NCI-H1048 (cell line): ENCODE measurements at places on chromosomes 3 and 15.

GRCh38 chr15:101551696-101552591, 62.4 kb upstream of the PCSK6 start:
- DNase-seq, result no peak

DNA sequence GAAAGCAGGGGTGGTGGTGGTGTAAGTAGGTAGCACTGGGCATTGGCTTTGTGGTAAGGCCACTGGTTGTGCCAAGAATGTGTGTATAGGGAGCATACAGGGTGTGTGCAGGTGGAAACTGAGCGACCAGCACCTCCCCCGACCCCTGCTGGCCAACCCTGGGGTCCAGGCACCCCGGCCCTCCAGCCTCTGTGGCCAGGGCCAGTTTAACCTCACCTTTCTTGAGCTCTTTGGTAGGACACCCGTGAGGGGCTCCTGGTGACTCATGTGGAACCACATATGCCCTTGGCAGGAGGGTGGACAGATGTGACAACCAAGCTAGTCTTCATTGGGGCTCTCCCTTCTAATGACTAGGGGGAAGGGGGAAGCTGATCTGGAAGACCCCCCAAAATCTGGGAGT, 19.5 kb downstream of the SHF start:
- DNase-seq, result no peak

DNA sequence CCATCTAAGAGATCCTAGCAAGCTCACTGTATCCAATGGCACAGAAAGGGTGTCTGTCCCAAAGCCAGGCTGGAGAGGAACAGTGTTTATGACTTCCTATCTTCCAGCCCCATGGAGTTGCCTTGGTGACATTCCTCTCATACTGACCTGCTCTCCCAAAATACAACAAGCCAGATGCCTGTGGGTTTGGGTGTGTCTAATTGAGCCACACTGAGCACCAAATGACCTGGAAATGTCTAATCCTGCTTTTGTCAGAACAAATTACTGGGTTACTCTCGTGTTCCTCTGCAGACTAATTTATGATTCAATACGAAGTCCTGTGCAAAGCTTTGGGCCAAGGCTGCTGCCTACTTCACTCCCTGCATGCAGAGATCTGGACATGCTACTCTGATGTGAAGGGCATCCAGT, 98.1 kb upstream of the STRIT1 start:
- no peak for DNase-seq

DNA sequence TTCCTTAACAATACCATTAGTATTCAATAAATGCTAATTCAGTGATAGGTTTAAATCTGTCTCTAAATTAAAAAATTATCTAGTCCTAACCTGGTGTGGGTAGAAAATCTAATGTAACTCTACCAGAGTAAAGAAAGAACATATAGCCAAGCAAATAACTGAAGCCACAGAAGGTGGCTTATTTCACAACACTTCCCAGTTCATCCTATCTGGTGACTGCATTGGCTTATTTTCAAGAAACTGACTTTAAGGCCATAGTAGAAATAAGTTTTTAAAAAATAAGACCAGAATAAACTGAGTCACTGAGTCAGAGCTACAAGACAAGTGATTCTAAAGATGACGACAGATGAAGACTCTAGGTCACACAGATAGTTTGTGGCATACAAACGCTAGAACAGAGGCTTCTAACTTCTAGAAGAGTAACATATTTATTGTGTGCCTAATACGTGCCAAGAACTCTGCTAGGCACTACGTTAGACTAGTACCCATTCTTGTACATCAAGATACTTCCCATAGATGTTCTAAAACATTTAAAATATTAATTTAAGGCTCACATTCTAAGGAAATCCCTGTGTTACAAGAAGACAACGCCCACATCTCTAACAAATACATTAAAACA, 25.9 kb downstream of the TMCC1 start:
- DNase-seq, result no peak

DNA sequence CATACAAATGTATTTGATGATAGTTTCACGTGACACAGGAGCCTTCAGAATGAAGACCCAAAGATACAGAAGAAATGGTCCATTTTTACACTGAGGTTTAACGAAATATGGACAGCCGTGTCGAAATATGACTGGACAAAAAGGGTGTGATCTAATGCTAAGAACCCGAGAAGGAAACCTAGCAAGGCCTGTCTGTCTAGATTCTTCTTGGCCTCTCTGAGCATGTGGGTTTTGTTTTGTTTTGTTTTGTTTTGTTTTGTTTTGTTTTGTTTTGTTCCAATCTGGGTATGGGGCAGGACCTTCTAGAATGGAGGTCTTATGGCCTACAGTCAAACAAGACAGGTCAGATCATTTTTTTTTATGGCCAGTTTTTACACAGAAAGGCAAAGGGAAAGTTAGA, 242.7 kb upstream of the STT3B start:
- DNase-seq, result no peak

DNA sequence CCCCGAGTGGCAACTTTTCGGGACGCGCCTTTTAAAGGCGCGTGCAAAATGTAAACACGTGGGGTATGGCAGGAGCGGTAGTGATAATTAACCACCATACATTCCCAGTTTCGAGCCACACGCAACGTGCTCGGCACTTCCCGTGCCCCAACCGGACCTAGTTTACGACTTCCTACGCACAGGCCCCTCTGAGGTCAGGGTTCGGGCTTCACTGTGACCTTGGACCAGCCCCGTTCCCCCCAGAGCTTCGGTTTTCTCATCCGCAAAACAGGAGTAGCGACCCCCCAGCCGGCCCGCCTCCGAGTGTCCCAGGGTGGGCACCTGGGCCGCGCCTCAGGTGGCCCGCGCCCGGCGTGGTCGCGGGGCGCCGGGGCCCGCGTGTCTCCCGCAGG, 451 bp downstream of the CHCHD4 start:
- no peak for DNase-seq

GRCh38 chr3:69326855-69327300, 59.0 kb downstream of the FRMD4B start:
- DNase-seq, result no peak

GRCh38 chr3:11591391-11592282, 52.1 kb downstream of the VGLL4 start:
- peak; percentile 59 for DNase-seq

- DNase-seq, result no peak
Observed at GRCh38 chr3:189914799-189915198, 205.9 kb downstream of the P3H2 start.

- no peak for DNase-seq
Observed at GRCh38 chr3:42849017-42849416, 26.7 kb downstream of the CYP8B1 start.

- DNase-seq, result no peak
Observed at GRCh38 chr15:85744579-85744978, 50.1 kb downstream of the KLHL25 start.

- no peak for DNase-seq
Observed at GRCh38 chr3:85835857-85836440, 877.2 kb downstream of the CADM2 start.

DNA sequence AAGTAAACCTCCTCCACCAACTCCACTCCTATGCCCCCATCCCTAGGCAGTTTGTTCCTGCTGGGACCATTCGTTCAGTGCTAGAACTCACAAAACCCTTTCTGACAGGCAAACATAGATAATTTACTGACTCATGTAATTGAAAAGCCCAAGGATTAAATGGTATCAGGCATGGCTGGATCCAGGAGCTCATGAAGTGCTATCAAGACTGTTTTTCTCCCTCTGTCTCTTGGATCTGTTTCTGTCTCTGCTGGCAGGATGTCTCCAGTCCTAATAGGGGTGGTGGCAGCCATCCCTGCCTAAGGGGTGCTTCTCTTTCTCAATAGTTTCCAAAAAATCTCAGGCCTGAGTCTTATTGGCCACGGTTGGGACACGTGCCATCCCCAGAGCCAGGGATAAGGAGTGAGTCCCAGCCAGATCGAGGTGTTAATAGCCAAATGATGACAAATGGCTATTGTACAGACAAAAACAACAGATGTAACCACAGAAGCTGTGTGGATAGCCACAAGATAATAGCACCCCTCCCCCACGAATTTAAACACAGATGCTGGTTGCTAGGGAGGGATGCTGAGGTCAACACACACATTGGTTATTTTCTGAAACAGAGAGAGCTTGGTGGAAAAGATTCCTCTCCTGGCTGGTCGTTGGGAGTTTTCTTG, 168.6 kb downstream of the SHQ1 start:
- no peak for DNase-seq

GRCh38 chr3:174419216-174419615, 439.9 kb upstream of the NAALADL2 start:
- no peak for DNase-seq

GRCh38 chr3:72001758-72002157, 216.8 kb upstream of the PROK2 start:
- no peak for DNase-seq

DNA sequence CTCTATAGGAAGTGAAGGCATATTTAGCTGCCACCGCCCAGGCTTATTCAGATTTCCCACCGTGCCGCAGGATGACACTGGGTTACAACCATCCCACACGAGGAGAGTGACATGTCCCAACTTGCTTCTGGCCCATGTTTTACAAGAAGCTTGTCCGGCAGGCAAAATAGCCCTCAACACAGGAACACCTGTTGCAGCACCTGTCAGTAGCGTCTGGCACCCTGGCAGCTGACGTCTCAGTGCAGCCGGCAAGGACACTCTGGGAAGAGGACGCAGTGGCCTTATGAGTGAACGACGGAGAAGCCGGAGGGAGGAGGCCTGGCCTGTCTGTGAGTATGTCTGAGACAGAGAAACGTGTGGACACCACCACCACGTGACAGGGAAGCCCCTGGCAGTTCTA, 32.1 kb downstream of the FAM174B start:
- DNase-seq, result no peak

GRCh38 chr15:81781395-81781794, 264.4 kb downstream of the MEX3B start:
- DNase-seq, result no peak

GRCh38 chr3:101300073-101300472, 20.3 kb downstream of the IMPG2 start:
- no peak for DNase-seq

DNA sequence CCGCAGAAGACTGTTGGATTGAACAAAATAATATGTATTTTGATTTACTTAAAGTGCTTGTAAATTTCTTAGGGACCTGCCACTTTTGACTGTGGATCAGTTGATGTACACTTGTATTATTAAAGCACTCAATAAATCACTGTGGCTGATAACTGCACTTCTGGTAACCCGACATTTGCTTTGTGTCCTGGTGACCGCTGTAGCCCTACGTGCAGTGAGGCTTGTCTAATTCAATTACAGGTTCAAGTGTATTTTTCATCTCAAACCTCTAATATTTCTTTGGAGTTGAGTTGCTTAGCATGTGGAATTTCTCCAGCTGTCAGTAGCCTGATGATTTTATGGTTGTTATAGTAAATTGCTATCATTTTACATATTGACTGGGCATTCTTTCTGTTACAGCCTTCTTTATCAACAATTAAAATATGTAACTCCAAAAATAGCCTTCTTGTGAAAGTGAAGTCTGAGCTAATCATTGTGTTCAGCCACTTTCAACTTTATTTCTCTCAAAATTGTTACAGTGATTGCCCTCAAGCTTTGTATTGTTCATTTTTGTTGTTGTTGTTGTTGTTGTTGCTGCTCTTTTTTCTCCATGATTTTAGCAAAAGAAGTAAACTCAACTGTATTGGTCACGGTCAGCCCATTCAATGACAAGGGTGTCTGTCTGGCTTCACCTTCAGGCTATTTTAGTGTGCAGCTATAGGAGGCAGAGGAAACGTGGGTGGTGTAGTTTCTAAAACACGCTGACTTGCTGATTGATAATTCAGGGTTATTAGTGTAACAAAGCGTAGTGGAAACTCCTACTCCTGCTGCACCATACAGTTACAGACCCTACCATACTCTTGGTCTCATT, 215.1 kb upstream of the UBE2E1 start:
- DNase-seq, result no peak

- DNase-seq, result no peak
Observed at GRCh38 chr15:60554494-60554893, 75.6 kb upstream of the ICE2 start.

GRCh38 chr3:107745354-107745753, 222.6 kb downstream of the BBX start:
- no peak for DNase-seq

GRCh38 chr3:184289426-184289938, 9.6 kb upstream of the PSMD2 start:
- no peak for DNase-seq

- DNase-seq, result no peak
Observed at GRCh38 chr3:126353694-126354321, 3.4 kb downstream of the KLF15 start.

- no peak for DNase-seq
Observed at GRCh38 chr15:72599855-72600464, 54.5 kb upstream of the GOLGA6B start.

DNA sequence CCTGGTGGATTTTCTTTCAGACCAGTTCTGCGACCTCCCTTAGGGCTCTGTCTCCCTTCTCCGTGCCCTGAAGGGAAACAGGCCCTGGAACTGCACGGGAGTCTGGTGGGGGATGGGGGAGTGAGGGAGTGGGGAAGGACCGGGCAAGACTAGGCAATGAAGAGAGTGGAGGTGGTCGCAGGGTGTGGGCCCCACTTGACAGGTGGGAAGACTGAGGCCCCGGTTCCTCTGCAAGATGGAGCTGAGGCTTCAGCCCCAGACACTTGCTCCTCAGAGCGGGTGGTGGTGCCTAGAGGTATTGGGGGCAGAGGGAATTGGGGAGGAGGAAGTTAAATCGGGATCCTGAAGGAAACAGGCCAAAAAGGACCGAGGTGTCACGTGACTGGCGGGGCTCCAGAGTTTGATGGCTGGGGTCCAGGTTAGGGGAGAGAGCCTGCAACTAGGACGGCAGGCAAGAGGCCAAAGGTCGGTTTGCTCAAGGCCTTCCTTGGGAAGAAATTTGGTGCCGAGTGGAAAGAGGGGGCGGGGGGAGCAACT, 597 bp upstream of the CAMK1 start:
- DNase-seq, result no peak

- DNase-seq, result no peak
Observed at GRCh38 chr3:72224804-72225509, 440.0 kb upstream of the PROK2 start.
